K562 (cell line): ENCODE measurements at places on chromosomes 2 and 18. TPM values are rescaled to one million over a fixed set of nuclear protein-coding genes. Genes with fewer than 3 reads are reported as not detected.

Gene C1GALT1C1L
- total RNA-seq: 1.5 and 1.6 TPM in 2 replicates

Gene ABCB6
- total RNA-seq: 29.2 and 31.6 TPM in 2 replicates

Gene FBXO15
- 0.29 and 0.58 TPM in 2 replicates for total RNA-seq

Gene FBXO36
- 0.29 and 0.47 TPM in 2 replicates for total RNA-seq

Gene IGFBP5
- 1.9 and 2.5 TPM in 2 replicates for total RNA-seq

Gene RFTN2
- total RNA-seq: not detected in 2 replicates

DNA sequence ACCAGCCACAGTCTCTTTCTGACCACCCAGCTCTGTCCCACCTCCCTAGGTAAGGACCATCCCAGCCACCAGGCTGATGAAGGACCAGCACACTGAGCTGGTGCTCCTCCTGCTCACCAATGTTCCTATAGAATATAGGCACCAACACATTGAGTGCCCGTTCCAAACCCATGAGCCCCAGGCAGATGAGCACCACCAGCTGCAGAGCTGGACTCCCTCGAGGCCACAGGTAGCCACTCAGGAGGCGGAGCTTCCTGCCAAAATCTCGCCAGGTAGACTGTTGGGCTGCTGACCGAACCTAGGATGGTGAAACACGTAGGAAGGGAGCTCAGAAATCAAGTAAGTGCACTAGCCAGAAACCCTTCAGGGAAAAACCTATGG, 2.2 kb downstream of the ABCB6 start:
- DNase-seq: no peak

DNA sequence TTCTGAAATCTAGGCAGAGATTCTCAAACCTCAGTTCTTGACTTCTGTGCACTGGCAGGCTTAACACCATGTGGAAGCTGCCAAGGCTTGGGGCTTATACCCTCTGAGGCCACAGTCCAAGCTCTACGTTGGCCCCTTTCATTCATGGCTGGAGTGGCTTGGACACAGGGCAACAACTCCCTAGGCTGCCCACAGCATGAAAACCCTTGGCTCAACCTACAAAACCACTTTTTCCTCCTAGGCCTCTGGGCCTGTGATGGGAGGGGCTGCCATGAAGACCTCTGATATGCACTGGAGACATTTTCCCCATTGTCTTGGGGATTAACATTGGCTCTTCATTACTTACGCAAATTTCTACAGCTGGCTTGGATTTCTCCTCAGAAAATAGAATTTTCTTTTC, 46.7 kb downstream of the TANC1 start:
- no peak for DNase-seq

DNA sequence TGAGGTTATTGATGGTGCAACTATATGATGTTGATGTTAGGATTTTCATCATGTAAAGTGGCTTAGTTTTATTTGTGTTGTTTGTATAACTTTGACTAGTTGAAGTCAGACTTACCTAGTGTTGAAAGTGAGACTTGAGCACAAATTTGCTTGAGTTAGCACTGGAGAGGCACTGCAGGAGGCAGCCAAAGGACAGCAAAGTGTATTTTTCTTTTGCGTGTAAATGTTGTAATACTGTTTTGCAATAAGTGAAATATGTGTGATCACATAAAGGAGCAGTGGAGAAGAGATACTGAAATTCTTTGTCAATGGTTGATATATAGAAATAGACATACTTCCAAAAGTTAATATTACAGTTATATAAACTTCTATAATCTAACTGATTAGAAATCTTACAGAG, 332.0 kb upstream of the RAB12 start:
- no peak for DNase-seq

GRCh38 chr18:54416436-54416835, 58.7 kb downstream of the C18orf54 start:
- DNase-seq: no peak

GRCh38 chr2:42794271-42795046, 2.1 kb upstream of the HAAO start:
- DNase-seq: peak; percentile 38

DNA sequence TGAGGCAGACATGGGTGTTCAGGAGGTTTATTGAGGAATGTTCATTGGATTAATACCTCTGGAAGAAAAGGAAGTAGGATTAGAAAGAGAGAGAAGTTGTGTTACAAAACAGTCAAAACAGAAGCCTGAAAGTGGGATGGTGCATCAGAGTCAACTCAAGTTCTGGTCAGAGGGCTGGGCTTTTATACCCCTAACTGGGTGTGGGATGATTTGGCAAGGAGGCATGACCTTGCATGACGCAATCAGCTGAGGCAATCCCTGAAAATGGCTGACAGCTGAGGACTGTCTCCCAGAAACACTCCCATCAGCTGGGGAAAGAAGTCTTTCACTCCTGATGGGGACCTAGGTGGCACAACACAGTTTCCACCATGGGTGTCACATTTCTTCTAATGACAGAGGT, 818.2 kb downstream of the SATB2 start:
- no peak for DNase-seq

- no peak for DNase-seq
Observed at GRCh38 chr2:1394709-1395408, 18.4 kb upstream of the TPO start.

GRCh38 chr2:189210250-189211087, 30.9 kb upstream of the COL5A2 start:
- DNase-seq: peak; percentile 50

- DNase-seq: peak; percentile 66
Observed at GRCh38 chr2:239158641-239159475, 242.0 kb downstream of the HDAC4 start.
